ENCODE measurements at places on chromosomes 6 and 20.

DNA sequence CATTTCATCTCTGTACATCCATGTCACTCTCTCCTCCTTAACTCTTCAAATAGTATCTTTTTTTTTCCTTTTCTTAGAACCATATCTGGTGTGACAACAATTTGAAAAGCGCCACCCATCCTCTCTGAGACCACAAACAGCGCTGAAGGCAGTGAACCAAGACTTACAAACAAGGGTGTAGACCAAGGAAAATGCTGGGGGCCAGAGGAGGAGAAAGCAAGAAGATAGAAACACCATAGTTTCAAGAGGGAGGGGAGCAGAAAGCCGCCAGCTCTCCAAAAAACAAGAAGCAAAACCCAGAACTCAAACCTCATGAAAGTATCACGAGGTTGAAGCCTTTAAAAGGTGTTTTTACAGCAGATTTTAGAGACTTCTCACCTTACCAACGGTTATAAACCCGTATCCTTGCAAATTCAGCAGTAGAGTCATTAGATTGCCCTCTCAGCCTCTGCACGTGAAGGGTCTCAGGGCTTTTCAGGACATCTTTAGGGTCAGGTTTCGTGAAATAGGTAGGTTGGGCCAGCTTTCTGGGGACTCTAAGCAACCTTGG lies 13.3 kb upstream of the RIPOR2 start:
- DNase-seq: no peak

DNA sequence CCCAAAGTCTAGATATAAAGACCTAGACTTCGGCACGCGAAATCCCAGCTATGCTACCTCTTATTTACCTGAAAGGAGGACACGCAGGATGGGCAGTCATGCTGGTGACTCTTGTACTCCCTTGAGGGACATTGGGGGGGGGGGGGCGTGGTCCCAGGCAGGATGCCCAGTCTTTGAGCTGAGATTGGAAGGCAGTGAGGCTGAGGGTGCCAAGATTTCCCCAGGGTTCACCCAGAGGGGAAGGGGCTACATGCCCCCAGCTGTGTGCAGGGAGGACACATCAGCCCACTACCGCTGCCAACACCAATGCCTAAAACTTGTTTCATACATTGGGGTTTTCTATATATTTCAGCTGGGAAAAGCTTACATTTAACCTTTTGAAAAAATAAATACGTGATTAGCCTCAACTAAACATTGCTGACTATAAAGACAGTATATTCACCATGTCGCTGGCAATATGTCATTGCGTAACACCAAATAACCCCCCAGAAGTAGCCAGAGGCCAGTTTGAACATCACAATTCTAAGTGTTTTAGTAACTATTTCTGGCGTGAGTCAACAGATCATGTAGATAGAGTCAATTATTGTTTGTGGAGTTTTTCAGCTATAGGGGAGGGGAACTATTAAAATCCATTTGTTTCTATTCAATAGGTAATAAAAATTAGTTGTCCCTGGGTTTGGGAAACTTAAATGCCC lies 21.6 kb downstream of the MGME1 start:
- DNase-seq: no peak

DNA sequence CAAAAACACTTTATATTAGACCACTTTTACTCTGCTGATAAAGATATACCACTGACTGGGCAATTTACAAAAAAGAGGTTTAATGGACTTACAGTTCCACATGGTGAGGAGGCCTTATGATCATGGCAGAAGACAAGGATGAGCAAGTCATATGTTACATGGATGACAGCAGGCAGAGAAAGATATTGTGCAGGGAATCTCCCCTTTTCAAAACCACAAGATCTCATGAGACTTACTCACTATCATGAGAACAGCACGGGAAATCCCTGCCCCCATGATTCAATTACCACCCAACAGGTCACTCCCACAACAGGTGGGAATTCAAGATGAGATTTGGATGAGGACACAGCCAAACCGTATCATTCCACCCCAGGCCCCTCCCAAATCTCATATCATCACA lies 1383.8 kb upstream of the MAP3K7 start:
- no peak for DNase-seq

DNA sequence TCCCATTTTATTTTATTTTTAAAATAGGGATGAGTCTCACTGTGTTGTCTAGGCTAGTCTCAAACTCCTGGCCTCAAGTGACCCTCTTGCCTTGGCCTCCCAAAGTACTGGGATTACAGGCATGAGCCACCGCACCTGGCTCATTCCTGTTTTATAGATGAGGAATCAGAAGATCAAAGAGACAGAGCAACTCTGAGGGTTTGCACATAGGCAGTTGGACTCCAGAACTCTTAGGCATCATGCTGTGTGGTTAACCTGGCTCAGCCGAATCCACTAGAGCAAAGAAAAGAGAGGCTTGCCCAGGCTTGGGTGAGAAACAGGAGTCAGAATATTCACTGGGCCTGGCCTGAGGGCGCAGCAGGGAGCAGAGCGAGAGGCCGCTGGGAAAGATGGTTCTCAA lies 9.4 kb downstream of the MYH7B start:
- DNase-seq: no peak

DNA sequence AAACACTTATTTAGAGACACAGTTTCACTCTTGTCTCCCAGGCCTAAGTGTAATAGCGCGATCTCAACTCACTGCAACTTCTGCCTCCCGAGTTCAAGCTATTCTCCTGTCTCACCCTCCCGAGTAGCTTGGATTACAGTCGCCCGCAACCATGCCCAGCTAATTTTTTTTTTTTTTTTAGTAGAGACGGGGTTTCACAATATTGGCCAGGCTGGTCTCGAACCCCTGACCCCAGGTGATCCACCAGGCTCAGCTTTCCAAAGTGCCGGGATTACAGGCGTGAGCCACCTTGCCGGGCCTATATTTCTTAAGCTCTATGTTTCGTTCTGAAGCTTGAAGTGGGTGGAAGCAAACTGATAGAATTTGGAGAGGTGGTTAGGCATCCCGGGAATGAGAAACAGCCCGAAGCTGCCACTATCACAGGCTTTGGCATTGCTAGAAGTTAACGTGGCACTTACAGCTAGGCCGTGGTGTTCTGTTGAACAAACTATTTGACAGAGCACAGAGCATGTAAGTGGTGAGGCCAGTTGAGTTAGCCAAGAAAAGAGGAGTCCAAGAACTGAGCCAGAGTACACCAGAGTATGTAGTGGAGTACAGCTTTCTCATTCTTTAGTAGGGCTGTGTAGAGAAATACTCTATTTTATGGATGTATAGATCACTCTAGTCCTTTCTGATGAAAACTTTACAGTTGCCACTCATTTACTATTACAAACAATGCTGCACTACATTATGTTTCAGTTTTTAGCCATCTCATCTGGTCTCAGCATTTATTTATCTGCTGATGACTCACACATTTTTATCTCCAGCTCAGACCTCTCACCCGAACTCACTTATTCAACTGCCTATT lies 62.0 kb upstream of the HFE start:
- no peak for DNase-seq

DNA sequence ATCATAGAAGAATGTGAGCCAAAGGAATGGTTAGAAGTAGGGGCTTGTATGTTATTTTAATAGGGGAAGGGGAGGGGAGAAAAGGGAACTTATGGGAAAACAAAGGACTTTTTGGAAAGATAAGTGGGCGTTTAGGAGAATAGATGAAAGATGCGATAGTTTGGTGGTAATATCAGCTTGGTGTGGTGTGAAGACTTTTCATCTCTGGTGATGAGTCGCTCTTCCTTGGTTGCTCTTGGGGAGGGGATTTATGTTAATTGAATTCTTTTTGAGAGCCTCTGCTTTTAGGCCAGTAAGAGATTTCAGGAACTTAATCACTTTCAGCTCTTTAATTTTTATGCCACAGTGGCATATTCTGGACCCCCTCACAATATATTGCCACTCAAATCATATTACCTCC lies 10.8 kb downstream of the HECA start:
- DNase-seq: no peak

GRCh38 chr6:130968476-130968875 lies 94.6 kb downstream of the EPB41L2 start:
- no peak for DNase-seq

GRCh38 chr6:157982102-157982562 lies 469 bp downstream of the SYNJ2 start:
- DNase-seq: no peak

- DNase-seq: no peak
Measured at GRCh38 chr6:130625825-130626527, 201.2 kb upstream of the SMLR1 start.

GRCh38 chr20:20491784-20492264 lies 123.9 kb downstream of the INSM1 start:
- DNase-seq: no peak

- peak; percentile 46 for DNase-seq
Measured at GRCh38 chr6:14706378-14706929, 539.4 kb upstream of the JARID2 start.

DNA sequence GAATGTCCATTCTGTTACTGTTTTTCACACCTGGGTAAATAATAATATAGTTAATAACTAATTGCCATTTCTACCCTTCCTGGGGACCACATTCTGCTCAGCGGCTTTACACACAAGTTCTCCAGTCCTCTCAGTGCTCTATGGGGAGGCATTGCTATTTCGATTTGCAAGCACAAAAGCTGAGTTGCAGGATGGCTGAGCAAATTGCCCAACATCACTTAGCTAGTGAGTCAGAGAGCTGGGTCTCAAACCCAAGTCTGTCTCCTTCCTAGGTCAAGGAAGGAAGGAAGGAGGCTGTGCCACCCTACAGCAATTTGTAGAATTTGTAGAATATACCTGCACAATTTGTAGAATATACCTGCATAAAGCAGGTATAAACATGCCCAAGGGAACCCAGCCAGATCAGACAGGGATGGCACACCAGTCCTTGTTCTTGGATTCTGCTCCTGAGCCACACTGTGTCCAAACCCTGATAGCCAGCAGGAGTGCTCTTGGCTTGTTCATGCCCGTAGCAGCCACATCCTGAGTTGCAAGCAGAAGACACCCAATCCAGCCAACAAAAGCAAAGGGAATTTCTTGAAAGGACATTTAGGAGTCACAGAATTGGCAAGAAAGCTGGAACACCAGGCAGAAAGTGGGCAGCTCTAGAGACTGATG lies 56.9 kb downstream of the LY86 start:
- DNase-seq: no peak

- no peak for DNase-seq
Measured at GRCh38 chr6:32449088-32449736, 9.5 kb downstream of the HLA-DRA start.

DNA sequence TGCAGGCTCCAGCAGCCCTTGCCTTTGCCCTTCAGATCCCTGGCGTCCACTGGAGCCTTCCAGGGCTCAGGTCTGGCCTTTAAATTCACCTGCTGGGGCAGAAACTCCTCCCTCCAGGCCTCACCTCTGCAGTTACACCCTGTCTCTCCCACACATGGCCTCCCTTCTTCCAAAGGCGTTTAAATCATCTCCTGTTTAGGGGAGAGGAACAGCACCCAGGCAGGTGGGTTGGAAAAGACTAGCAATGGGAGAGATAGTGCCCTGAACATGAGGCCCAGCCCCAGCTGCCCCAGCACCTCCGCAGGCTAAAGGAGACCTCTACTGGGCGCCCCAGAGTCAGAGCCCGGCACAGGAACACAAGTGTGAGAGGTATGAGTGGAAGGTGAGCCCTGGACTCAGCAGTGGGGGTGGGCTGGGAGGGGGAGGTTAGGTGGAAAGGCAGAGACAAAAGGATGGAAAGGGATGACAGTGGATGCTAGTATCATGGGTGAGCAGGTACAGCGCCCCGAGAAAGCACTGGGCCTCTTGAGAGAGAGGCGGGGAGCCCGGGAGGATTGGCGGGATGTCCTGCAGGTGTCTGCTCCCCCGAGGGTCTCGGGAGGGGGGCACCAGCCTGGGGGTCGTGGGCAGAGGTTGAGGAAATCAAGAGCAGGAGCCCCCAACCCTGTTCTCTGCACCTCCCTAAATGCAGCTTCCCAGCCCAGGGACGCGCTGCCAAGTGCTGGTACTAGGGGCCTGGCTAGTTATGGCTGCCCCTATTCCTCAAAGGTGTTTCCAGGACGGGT lies at the start of gene CST9:
Gene CST9, minus strand, starts transcription at position 51 of the 785 bp plus-strand sequence. CDS start 53 bp downstream, outside the sequence.
- DNase-seq: no peak

DNA sequence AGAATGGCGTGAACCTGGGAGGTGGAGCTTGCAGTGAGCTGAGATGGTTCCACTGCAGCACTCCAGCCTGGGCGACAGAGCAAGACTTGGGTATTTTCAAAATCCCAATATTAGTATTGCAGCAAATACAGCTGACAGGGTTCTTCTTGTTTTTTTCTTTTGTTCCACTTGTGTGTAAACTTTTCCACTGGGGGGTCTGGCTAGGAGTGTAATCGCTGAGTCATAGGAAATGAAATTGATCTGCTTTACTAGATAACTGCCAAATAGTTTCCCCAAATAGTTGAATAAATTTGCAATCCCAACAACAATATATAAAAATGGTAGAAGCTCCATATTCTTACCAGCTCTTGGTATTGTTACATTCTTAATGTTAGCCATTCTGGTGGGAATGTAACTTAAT lies 526.0 kb upstream of the SOX4 start:
- DNase-seq: no peak

DNA sequence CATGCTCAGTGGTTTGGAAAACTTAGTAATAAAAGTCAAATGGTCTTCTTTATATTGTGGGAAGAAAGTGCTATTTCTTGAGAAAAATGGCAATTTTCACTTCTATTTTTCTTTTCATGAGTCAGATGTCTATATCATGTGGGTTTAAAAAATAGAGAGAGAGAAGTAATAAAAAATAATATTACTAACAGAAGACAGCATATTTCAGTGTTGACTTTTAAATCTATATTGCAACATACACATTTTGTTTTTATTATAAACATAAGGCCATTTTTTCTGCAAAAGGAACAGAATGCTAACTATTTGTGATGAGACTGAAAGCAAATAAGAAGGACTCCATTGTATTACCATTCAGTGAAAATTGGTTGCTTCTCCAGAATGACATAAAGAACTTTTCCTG lies 135.1 kb upstream of the CNR1 start:
- no peak for DNase-seq

DNA sequence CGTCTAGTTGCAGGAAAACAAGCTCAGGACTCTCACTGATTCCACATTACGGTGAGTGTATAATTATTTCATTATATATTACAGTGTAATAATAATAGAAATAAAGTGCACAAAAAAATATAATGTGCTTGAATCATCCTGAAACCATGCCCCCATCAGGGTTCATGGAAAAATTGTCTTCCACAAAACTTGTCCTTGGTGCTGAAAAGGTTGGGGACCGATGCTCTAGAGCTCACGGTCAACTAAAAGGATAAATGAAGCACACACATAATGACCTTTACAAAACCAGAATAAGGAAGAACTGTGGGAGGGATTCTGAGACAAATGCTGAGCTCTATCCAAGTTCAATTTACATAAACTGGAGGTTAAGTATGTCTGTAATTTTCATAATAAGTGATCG lies 194.3 kb downstream of the COL19A1 start:
- DNase-seq: no peak

- DNase-seq: no peak
Measured at GRCh38 chr6:159098636-159099106, 53.9 kb upstream of the TAGAP start.

GRCh38 chr20:16488616-16489015 lies 84.6 kb downstream of the KIF16B start:
- no peak for DNase-seq

DNA sequence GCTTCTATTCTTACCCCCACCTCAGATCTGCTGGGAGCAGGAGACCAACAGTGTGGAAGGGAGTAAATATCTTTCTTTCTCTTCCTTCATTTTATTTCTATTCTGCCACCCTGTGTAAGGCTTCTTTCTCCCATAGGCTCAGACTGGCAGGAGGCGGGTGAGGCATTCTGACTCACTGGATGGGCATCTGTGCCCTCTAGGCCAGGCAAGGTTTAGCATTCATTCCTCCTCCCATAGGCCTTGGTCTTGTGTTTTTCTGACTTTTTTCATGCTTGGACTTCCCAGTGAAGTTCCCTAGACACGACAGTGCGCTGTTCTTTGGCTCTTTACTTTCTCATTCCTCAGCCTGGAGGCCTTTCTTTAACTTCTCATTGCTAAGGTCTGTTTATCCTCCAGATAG lies 235.2 kb downstream of the SYNE1 start:
- DNase-seq: no peak

Measured in activated T-helper 1 cell treated with anti-CD3 and anti-CD28 coated beads, Interleukin-2, amount 50 U/mL, for 16 hours (primary cell).